NCI-H510A (cell line): ENCODE measurements at places on chromosomes 7 and 10.

GRCh38 chr7:138387755-138388475 is 72.1 kb upstream of the TRIM24 start:
- no peak for DNase-seq

DNA sequence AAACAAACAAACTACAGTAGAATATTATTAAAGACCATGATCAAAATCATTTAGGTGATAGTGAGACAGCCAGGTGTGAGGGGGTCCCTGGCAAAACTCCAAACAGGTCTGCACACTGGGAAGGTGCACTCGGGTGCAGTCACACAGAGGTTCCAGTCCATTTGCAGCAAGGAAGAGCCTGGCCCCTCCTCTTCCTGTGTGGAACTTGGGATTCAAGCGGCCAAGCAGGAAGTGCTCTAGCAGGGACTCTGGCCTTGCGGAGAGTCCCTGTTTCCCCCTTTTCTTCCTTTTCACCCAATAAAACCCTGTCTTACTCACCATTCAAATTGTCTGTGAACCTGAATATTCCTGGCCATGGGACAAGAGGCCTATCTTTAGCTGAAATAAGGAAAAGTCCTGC is 181.8 kb downstream of the LRRTM3 start:
- DNase-seq, result no peak

GRCh38 chr10:118745056-118745455 is 9.7 kb downstream of the CACUL1 start:
- DNase-seq, result no peak

- DNase-seq, result no peak
These were observed 1.3 kb downstream of the TYSND1 start for GRCh38 chr10:70145166-70145665.

- DNase-seq, result no peak
These were observed 133.1 kb upstream of the PPP1R3A start for GRCh38 chr7:114051871-114052331.

DNA sequence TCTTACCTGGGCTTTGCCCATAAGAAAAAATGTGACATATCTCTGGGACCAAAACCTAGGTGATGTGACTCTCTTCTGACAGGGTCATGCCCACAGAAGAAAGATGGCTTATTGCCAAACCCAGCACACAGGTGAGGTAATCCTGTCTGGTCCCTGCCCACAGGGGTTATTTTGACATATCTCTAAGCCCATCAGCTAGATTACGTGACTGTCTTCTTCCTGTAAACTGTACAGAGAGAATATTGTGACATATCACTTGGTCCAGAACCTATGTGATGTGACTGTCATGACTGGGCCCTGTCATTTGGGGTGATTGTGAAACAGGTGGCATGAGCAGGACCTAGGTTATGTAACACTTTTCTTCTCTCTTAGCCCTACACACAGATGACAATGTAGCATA is 48.8 kb upstream of the ZNF680 start:
- no peak for DNase-seq

GRCh38 chr10:63265222-63265617 is 132.1 kb downstream of the NRBF2 start:
- peak; percentile 5 for DNase-seq
